ENCODE measurements at places on chromosomes 2 and 18.
A peak's percentile ranks its signal among the peaks of the same experiment; 100 is the strongest.

DNA sequence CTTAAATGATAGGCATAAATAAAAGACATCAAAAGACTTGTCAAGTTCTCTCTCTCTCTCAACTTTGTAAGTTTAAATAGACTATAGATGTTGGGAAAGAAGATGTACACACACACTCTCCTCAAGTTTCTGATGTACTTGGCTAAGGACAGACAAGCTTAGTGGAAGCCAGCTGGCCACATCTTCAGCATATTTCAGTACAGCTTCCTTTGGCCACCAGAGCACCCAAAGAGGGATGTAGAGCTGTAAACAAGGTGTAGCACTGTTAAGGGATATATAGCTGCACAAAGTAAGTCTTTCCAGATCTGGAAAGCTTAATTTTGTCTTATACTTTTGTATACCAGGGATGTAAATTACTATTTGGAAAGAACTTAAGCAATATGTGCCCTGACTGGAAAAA is 64.3 kb upstream of the MSTN start:
- DNase-seq = no peak

DNA sequence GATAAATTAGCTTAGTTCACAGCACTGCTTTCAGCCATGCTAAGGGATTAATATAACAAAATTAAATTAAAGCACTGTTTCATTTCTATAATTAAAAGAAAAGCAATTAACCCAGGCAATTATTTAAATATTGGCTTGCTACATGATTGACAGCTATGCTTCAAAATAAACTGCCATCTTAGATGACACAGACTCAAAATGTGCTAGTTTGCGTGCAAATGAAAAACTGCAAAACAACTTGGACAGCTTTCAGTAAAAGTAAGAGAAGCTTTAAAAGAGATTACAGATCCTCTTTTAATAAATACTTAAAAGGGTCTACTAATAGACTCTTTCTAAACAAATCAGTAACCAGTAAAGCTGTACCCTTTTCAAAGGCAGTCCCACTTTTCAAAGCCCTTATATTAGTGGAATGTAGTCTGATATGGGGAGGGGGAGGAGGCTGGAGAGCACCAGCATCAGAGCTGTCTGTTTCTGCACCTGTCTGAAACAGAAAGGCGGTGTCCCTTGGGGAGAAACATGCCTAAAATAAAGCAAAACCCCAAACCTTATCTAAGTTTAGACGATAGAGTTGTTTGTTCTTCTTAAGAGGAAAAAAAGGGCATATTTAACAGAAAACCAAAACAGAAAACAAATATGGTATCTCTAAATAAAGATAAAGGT is 20.8 kb downstream of the EIF2AK3 start:
- no peak for DNase-seq

- DNase-seq = no peak
These were observed 44.3 kb downstream of the HPCAL1 start for GRCh38 chr2:10346929-10347561.

DNA sequence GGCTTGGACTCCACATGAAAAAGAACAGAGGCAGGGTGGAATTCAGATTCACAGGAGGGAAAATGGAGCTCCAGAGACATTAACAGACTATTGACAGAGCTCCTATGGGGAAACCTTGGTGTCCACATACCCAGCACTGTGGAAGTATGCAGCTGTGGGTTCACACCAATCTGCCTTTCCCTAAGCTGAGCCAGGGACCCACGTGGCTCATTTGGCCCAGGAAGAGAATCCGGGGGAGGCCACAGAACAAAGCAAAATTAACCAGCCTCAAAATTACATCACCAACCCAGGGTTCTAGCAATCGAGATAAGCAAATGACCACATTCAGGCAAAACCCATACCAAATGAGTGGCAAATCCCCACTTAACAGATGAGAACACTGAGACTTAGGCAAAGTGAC is 105.8 kb upstream of the TWIST2 start:
- DNase-seq = no peak

DNA sequence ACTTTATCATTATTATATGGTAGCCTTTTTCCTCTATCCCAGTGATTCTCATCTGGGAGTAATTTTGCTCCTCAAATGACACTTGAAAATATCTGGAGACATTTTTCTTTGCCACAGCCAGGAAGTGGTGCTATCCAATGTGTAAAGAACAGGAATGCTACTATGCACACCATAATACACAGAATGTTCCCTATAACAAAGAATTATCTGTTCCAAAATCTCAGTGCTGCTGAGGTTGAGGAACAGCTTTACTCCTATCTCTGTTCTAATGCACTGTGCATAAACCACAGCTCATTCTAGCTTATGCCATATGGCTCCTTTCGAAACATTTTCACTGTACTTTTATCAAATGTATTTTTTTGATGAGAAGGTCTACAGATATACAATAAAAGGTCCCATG is 1231.2 kb upstream of the CELF4 start:
- DNase-seq = no peak

DNA sequence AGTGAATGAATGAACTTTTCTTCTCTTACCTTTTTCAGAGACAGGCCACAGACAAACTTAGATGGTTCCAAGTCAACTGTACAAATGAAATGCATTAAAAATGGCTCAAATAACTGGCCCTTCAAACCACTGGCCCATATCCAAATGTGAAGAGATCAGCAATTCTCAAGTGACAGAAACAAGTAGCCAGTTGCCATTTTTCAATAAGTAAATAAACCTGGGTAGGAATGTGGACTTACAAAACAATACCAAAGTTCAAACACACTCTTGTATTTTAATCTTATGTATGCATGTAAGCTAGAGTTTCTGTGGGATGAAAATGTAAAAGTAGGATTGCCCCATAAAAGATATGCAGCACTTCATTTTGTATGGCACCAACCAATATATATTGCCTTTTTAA is 129.2 kb downstream of the MEP1B start:
- DNase-seq = no peak

DNA sequence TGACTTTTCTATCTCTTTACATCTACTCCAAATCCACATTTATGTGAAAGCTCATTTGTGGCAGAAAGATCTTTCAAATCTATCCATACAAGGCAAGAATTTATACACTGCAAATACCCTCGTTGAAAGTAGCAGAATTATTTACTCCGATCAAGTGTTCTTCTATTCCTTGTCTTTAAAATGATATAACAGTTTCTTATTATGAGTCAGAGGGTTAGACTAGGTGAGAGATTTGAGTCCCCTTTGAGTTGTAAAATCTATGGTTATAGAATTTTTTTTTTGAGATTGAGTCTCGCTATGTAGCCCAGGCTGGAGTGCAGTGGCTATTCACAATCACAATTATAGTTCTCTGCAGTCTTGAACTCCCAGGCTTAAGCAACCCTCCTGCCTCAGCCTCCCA is 5.6 kb upstream of the GREB1 start:
- no peak for DNase-seq

DNA sequence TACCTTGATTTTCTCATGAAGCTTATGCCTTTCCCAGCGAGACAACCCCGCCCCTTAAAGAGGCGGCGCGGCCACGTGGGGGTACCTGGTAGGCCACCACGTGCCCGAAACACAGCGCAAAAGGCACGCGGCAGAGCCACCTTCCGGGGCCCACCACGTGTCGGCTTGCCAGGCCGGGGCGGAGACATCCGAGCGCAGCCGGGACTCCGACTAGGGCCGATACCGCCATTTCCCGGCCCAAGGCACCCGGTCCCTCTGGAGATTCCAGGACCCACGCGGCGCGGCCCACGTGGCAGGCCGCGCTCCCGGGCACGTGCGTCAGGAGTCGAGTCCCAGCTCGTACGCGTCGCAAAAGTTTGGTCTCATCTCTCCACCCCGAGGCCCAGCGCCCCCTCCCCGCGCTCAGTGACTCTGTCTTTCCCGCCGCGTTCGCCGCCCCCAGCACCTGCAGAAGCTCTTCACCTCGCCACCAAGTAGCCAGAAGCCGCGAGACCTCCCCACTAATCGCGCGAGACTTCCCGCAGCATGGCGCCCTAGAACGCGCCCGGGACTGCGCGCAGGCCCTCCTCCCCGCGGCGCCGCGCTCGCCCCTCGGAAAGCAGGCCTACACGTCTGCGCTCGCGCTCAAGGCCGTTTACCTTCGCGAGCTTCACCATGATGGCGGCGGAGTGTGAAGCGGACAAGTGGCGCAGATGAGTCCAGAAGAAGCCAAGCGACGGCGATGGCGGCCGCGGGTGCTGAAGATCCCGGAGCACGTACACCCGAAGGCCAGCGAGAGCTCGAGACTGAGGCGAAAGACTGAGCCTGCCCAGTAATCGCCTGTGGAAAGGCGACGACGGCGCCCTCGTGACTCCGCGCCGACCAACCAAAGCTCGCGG is at the start of gene NCL:
NCL (minus strand) TSS at position 787 of the 878 bp plus-strand sequence; CDS start at position 656, 131 bp downstream.
- peak; percentile 97 for DNase-seq
